Cortex of kidney (tissue), 1 donor: ENCODE measurements at places on chromosomes 2 and 18.

DNA sequence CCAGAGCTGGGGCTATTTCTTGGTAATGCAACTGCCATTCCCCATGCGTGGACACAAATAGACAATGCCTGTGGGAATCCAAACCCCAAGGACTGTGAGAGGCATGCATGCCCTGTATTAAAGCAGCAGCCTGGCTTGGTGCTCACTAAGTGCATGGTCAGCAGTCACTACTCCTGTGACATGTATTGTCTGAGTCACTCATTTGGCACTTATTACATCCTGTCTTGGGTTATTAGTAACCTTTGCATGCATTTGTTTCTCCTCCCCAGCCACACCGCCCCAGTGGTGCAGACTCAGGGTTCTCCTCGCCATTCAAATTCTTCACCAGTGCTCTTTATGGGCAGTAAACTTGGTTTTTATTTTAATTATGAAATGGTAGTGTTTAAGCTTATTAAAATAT lies 30.2 kb downstream of the PRKCE start:
- no peak for DNase-seq

DNA sequence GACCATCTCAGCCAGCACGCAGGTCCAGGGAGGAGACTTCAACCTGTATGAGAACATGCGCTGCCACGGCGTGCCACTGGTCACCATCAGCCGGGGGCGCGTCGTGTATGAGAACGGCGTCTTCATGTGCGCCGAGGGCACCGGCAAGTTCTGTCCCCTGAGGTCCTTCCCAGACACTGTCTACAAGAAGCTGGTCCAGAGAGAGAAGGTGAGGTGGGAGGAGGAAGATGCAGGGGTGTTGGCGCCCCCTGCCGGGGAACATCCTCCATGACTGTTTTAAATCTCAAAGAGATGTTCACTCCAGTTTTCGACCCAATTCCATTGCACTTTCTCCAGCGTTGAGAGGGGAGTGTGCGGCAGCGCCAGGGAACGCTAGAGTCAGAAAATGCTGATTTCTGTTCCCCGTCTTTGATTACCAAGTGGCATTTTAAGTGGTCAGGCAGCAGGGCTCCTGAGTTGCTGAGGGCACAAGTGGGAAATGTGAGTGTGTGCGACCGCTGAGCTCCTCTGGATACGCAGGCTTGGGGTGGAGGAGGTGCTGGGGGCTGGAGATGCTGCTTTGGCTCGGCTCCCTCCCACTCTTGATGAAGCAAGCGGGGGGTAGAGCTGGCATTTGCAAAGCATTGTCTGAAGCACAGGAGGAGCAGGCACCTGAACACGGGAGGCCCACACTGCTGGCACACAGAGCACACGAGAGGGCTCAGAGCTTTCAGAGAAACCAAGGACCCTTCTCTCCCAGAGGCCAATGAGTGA lies 27.7 kb upstream of the MAPRE3 start:
- DNase-seq, result no peak

DNA sequence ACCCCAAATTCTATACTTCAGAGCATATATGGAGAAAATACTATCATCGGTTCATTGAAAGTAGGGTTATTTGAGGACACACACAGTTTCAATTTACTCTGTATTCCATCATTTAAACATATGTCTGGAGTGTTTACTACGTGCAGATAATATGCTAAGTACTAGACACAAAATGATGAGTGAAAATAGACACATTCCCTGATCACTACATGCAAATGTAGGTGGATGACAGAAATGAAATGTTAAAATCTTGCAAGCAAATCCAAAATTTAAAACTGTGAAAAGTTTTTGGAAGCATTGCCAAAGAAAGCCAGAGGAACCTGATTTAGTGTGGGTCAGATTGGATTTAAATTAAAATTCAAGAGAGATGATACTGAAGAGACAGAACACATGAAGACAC lies 1106.6 kb downstream of the CBLN2 start:
- no peak for DNase-seq

- no peak for DNase-seq
Observed at GRCh38 chr2:16978301-16978700, 312.7 kb upstream of the CYRIA start.

GRCh38 chr2:27920148-27920885 lies 29.8 kb downstream of the BABAM2 start:
- no peak for DNase-seq

GRCh38 chr18:26697186-26697884 lies 149.0 kb upstream of the KCTD1 start:
- no peak for DNase-seq

- DNase-seq, result no peak
Observed at GRCh38 chr2:127694986-127695385, 6.3 kb upstream of the SFT2D3 start.

DNA sequence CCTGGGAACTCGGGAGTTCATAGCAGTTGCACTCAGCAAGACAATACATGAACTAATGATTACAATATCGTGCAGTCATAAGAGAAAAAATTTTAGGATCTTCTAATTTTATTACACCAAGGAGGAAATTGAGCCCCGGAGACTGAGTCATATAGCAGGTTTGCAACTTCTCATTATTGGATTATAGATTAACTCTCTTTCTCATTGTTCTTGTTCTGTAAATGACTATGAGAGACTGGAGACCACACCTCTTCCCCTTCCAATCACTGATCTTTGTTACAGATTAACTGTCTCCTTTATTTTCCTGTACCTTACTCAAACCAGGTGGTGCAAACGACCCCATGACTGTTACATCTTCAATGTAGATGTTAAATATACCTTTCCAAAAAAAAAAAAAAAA lies 435.8 kb upstream of the DDX18 start:
- DNase-seq, result no peak

GRCh38 chr2:73253400-73253799 lies 19.3 kb downstream of the CCT7 start:
- DNase-seq, result no peak

DNA sequence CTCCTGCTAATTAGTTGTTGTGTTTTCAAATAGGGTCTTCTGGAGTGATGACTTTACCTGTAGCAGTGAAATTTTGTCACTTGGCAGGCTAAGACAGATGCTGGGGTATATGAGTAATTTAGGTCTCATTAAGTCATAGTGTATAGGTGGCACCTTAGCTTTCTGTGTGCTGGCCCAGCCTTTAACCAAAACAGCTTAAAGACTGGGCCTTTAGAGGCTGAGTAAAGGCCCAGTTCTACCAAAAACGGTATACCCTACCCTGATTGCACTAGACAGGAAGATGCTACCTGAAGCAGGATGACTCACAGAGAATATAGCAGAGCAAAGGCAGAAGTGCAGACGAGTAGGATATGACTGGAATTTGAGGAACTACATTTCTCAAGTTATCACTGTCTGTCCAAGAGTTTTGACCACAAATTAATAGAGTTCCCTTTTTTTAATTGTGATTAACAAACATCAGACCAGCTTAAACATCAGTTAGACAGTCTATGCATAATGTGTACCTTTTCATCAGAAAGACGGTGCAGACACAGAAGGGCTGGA lies 337.9 kb upstream of the SALL3 start:
- no peak for DNase-seq

GRCh38 chr2:181588546-181588945 lies 68.4 kb downstream of the CERKL start:
- DNase-seq, result no peak

GRCh38 chr2:223221139-223221835 lies 169.3 kb downstream of the KCNE4 start:
- DNase-seq, result no peak

- no peak for DNase-seq
Observed at GRCh38 chr2:236644502-236644911, 74.9 kb downstream of the ACKR3 start.

DNA sequence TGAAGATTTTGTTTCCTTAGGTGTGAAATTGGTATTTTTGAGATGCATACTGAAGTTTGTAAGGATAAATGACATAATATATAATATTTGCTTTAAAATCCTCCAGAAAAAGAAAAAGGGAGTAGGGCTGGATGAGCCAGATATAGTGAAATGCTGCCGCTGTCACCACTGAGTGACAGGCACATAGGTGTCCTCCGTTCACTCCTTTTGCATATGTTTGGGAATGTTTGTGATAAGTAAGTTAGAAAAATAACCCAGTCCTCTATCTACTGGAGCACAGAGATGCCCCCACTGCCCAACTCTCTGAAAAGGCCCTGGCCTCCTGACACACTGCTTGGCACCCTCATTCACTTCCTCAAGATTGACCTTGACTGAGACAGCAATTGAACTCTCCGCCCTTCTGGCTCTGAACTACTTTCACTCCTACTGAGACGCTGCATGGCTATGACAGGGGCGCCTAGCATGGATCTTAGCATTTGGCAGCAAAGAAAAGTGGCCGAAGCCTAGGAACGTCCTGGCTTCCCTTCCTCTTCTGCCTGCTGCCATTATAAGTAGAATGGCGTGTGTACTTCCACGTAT lies 10.1 kb downstream of the ID2 start:
- no peak for DNase-seq

GRCh38 chr2:224987733-224988132 lies 54.5 kb downstream of the DOCK10 start:
- no peak for DNase-seq

DNA sequence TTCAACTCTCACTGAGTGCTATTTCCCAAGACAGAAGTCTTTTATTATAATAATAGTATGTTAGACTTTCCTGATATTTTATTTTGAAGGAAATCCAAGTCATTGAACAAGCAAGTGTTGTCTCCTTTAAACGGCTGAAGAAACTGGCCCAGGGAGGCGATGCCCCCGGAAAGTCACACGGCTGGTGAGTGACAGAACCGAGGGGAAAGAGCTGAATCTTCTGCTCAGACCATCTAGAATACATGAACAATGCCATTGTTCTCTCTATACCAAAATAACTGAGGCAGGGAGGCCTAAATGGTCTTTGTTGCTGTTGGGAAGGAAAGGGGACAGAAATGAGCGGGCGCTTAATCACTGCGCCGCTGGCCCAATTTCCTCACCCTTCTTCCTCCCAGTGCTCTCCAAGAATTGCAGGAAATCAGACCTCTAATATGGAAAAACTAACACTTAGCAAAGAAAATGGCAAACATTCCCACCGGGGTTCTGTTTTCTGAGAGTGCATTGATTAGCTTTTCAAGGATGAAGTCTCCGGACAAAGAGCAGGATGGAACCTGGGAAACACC lies 101.5 kb downstream of the KLF7 start:
- DNase-seq, result no peak

DNA sequence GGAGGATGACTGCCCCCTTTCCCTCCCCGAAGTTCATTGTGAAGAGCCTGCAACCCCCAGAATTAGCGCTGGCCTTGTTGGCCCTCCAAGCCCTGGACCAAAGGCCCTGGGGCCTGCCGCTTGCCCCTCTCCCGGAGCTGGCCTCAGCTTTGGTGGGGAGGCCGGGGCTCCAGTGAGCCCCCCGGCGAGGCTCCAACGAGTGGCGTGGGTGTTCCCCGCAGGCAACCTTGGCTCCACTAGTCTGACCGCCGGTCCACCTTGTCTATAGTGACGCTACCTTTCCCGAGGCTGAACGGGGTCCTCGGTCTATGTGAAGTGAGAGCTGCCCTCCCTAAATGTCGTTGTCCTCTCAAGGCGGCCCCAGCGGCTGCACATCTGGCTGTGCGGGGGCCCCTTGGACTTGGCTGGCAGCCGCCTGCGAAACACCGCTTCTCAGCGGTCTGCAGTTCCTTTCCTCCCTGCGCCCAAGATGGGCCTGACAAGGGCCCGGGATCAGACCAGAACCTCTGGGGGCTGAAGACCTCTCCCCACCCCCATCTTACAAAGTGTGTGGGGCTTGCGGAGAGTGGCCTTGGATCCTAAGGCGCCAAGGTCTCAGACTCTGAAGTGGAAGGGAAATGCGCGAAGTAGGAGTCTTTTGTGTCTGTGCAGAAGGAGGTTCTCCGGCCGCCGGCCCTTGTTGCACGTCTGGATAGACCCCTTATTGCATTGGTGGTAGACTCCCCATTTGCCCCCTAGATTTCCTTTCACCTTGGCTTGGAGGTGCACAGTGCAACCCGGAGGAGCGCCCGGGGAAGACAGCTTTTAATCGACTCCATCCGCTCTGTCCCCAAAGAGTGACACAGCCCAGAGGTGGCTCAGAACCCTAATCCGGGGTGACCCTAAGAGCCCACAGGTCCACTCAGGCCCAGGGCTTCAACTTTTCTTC lies 3.9 kb upstream of the HOXD10 start:
- DNase-seq, result no peak

DNA sequence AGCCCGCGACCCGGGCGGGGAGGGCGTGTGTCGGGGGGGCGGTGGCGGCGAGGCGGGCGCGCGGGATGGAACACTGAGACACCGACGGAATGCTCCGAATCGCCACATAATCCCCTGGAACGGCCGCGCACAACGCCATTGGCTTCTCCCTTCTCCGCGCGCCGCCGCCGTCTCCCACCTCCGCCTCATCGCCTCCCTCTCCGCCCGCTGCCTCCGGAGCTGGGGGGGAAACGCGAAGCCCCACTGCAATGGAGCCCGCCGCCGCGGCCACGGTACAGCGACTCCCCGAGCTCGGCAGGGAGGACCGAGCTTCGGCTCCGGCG lies at the start of gene PHLPP1:
Gene PHLPP1, plus strand, starts transcription at position 106 of the 323 bp plus-strand sequence. Its CDS starts 143 bp downstream, at position 249.
- peak; percentile 92 for DNase-seq

GRCh38 chr18:9627642-9628041 lies 13.3 kb upstream of the PPP4R1 start:
- DNase-seq, result no peak

- no peak for DNase-seq
Observed at GRCh38 chr2:126899616-126900185, 1.0 kb downstream of the TEX51 start.

DNA sequence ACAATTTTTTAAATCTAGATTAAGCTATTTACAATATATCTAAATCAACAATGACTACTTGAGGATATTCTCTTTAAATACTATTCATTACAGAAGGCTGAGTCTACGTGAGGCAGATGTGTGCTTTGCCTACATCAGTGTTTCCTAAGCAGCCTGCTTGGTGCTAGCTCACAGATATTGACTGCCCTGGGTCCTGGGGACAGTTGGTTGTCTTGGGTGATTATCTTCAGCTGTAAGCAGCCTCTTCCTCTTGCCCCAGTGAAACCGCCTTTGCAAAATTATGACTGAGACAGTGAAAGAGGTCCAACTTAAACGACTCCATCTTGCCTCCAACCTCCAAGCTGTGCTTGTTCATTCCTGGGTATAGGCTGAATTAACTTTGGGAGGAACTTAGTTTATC lies 39.6 kb upstream of the CCDC88A start:
- no peak for DNase-seq

DNA sequence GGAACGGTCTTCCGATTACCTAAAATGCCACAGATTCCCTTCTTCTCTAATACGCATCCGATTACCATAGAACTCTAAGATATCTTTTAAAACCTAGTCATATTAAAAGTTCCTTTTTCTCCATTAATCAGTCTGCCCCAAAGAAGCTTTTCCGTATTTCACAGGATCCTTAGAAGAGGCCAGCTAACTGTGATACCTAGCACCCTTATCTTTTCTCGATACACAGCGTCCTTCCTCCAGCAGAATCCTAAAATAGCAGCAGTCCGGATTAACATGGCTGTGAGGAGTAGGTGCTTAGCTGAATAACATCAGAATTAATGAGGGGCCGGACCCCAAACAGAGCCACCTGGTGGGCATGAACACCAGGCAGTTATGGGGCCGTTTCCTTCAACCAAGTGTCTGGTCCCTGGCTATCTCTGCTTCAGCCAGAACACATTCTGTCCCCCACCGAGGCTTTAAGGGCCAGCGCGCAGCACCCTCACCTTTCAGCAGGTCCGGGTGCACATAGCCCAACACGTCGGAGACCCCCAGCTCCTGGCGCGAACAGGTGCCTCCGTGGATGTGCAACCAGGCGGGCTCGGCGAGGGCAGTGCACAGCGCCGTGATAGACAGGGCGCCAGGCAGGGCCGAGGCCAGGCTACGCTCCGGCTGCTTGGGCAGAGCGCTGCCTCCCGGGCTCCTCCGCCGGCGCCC lies 995 bp downstream of the TMEM127 start:
- no peak for DNase-seq

GRCh38 chr2:227761740-227762476 lies 16.2 kb downstream of the SCYGR8 start:
- no peak for DNase-seq
